Stimulated activated CD8-positive, alpha-beta memory T cell treated with anti-CD3 and anti-CD28 coated beads, Interleukin-7, amount 100 ng/mL, for 4 hours (primary cell): ENCODE measurements at places on chromosomes 5 and 9.
A peak's percentile ranks its signal among the peaks of the same experiment; 100 is the strongest.

- DNase-seq: no peak
Measured at GRCh38 chr9:133004999-133005760, 25.6 kb upstream of the GTF3C5 start.

GRCh38 chr9:101093620-101094019, 65.1 kb downstream of the PLPPR1 start:
- no peak for DNase-seq

GRCh38 chr5:11130131-11130530, 369.1 kb upstream of the DAP start:
- no peak for DNase-seq

DNA sequence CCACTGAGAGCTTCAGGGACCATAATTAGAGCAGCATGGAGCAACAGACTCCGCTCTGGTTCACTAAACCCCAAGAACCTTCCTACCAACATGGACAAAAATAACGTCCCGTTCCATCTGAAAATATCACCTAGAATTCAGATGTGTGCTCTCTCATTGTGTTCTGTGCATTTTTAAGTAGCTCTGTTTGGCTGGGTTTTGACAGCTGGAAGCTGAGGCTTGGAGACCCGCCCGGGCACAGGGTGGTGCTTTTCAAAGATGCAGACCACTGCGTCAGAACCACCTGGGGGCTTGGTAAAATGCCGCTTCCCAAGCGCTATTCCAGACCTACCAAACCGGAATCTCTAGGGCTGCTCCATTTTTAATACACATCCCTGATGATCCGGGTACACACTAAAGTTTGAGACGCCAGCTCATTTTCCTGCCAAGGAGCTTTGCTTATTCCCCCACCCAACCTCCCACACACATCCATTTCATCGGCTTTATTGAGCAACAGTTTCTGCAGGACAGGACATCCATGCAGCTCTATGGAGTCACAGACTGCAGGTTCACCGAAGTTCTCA, 104.8 kb downstream of the GABBR2 start:
- no peak for DNase-seq

DNA sequence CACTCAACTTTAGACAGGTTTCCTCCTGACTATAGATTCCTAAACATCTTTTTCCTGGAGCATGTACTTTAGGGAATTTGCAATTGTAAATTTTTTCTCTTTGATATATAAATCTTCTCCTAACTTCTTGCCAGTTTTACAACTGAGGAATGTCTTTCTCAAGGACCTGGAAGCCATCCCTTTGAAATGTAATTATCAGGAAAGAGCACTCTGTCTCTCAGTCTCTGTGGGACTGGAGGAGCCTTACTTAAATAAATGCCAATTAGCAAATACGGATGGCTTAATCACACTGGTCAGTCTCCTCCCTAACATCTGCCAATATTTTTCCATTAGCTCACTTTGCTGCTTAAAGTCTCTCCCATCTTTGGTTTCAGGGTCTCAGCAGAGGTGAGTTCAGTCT, 344.3 kb upstream of the ARRDC3 start:
- DNase-seq: no peak

DNA sequence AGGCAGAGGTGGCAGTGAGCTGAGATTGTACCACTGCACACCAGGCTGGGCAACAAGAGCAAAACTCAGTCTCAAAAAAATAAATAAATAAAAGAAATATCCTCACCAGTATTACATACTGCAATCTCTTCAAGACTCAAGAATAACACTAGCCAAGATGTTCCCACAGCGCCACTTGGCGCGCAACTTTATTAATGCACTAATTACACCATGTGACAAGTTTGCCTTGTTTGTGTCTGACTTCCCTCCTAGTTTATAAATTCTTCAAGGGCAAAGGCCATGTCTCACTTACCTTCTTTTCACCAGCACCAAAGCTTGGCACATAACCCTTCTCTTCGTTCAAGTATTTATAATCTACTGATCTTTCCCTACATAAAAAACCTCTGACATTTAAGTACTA, 4.8 kb downstream of the SKP1 start:
- DNase-seq: no peak

GRCh38 chr9:2375114-2375513, 246.5 kb upstream of the VLDLR start:
- DNase-seq: no peak

- no peak for DNase-seq
Measured at GRCh38 chr9:15512204-15512603, 1.4 kb upstream of the PSIP1 start.

GRCh38 chr5:101142102-101142501, 239.0 kb upstream of the ST8SIA4 start:
- DNase-seq: no peak

DNA sequence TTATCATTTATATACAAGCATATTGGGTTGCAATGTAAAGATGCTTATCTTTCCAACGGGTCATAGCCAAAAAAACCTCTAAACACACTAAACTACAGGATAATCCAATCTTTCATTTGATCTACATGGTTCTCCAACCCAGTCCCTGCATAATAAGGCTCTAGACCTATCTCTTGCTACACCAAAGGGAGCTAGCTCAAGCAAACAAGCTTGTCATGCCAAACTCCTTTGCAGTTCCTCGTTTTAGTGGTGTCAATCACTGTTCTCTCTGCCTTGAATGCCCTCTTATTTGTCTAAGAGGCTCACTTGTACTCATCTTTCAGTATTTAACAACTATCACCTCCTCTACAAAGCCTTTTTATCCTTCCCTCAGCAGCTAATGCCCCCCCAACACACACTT, 5.6 kb downstream of the HOMER1 start:
- DNase-seq: no peak

DNA sequence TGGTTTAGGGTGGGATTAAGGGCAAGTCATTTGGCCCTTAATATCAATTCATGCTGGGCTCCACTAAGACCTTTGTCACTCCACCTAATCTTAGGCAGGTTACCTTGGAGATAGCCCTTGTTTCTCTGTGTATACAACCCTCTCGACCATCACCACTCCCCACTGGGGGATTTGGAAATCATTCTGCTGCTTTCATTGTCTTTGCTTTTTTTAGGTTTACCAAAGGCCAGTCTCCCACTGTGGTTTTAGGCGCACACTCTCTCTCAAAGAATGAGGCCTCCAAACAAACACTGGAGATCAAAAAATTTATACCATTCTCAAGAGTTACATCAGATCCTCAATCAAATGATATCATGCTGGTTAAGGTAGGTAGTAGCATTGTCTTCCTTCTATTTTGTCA, 6.2 kb downstream of the GZMK start:
- DNase-seq: no peak

DNA sequence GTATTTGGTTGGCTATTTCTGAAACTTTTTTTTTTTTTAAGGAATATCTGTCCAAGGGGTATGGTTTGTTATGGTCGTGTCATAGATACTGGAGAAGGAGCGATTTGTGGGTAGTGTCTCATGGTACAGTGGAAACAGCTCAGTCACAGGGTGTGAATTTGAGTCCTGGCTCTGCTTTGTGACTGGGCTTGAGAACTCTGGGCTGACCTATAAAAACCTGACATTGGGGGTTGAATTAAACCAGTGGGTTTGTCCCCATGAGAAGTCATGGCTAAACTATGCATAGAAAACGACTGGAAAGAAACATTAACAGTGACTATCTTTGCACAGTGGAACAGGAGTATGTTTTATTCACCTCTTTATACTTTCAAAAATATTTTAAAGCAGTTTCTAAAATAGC, 54.7 kb downstream of the MACROH2A1 start:
- DNase-seq: no peak

DNA sequence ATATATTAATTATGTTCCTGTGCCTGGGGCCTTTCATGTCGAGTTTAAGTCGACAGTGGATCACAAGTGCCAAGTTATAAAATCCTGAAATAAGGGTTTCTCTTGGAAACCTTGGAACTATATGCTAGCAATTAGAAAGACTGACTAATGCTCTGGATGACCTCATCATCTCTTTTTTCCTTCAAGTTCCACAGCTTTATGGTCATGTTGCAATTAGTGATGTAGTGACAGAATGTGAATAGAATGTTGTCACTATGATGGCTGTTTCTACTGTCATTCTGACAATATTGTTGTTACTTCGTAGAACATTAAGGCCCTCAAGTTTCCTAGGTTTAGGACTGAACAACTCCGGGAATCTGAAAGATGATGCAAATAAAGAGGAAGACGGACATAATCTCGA, 368.0 kb upstream of the SEMA6A start:
- DNase-seq: no peak

GRCh38 chr5:124438026-124438902, 308.2 kb downstream of the ZNF608 start:
- DNase-seq: no peak

- no peak for DNase-seq
Measured at GRCh38 chr9:84778570-84778969, 109.0 kb downstream of the NTRK2 start.

- no peak for DNase-seq
Measured at GRCh38 chr9:95058795-95059386, 258.6 kb downstream of the FANCC start.

DNA sequence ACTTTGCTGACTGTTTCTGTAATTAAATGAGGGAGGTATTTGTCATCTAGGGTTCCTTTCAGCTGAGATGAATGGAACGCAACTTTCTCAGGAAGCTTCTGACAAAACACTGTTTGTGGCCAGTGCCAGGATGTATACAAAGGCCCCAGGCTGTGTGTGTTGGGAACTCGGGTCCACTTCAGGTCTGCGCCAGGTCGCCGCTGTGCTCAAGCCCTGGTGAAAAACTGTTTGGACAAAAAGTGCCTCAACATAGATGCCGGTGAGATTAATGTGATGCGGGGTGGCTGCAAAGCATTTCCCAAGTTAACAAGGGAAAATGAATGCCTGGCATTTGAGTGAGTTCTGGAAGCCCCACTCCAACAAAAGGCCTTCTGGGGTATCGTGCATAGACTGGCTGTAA, 156.4 kb downstream of the GABBR2 start:
- no peak for DNase-seq

DNA sequence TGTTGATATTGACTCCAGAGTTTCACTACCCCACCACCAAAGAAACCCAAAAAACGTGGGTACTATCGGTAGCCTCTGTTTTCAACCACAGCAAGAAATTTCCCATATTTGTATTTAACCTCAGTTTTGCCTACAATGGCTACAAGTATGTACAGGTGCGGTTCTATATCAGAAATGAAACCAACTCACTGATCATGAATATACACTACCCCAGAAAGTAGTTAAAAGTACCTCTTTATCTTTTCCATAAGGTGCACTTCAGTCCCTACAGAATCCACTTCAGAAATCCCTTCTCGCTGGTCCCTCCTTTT, 140.6 kb upstream of the SLC12A2 start:
- DNase-seq: no peak

DNA sequence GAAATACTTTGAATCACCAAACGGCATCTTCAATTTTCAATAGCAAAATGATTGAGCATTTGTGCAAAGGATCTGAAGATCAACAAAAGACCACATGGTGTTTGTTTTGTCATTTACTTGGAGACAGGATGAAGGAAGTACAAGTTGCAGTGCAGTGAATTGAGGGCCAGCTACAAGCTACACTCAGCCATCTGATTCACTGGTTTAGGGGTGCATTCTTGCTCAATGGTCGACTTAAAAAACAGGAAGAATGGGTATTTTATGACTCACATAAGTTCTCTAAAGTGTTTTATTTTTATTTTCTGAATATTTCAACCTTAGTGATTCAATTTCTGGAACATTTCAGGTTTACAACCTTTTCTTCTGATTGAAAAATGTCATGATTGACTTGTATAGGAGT, 412.1 kb upstream of the ADAMTSL1 start:
- DNase-seq: no peak

DNA sequence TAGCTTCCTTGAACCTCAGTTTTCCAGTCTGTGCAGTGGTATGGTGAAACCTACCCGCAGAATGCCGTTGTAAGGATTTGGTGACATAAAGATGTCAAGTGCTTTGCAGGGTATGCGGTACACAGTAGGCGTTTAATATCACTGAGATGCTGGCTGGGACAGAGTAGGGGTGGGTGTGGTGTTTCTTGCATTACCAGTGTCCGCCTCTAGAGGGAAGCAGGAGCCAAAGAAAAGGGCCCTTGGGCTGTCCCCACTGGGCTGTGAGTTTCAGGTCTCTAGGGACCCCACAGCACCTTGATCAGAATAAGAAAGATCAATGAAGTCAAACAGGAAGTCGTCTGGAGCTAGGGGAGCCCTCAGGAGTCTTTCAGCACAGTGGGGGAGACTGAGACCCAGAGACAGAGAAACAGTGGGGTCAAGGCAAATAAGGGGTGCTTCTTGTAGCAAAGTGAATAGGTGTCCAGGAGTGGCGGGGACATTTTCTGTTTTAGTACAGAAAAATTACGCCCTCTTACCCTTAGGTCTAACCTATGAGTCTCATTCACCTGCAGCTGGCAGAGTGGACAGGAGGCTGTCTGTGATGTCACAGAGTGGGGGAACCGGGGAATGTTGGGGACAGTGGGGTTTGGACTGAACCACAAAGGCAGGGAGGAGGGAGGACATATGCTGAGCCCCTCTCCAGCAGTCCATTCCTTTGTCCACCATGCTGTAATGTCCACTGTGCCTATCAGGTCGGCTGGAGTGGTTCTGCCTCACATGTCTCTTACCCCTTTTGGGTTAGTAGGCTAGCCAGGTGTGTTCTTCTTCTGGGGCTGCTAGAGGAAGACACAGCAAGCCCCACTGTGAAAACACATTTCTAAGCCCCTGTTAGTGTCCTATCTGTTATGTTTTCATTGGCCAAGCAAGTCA, 4.7 kb upstream of the TEX53 start:
- DNase-seq: peak; percentile 36

DNA sequence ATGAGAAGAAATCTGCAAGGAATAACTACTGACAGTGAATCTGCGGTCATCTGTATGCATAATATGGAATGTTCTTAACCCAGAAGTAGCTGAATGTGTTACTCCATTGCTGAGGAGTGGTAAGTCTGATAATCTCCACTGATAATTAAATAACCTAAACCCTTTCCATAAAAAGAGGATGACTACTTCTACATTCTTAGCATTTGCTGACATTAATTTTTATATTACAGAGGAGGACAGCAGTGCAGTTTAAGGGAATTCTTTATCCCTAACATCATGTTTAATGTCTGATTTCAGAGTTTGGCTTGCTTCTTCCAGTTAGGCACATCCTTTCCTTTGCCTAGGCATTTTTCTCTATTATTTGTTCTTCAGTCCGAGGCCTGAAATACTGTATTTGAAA, 52.2 kb downstream of the CDC42SE2 start:
- no peak for DNase-seq

GRCh38 chr5:176530393-176530982, 6.7 kb downstream of the RNF44 start:
- no peak for DNase-seq

DNA sequence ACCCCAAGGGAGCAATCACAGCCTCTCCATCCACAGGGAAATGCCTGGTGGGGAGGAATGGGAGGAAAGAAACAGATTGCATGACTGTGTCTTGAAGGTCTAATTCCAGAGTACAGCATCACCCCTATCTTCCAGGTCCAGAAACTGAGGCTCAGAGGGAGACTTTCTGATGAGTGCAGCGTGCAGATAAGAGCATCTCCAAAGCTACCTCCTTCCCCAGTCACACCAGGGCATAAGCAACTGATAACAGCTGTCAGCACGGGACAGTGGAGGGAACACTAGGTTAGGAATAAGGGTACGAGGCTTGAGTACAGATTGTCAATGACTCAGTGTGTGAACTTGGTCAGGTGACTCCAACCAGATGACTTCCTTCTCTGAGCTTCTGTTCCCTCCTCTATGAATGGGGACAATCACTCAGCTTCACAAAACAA, 126.9 kb downstream of the KCNIP1 start:
- no peak for DNase-seq

- DNase-seq: no peak
Measured at GRCh38 chr9:73178044-73178443, 26.4 kb downstream of the ANXA1 start.
